Effector memory CD8-positive, alpha-beta T cell (primary cell): ENCODE measurements at places on chromosomes 16 and 17.

GRCh38 chr17:48472411-48473281 is 42.6 kb upstream of the SKAP1 start:
- DNase-seq = peak; percentile 26

- DNase-seq = no peak
Observed at GRCh38 chr17:46976626-46977270, 2.3 kb downstream of the RPRML start.

GRCh38 chr16:83666449-83666848 is 141.3 kb upstream of the HSBP1 start:
- DNase-seq = no peak

GRCh38 chr16:89721546-89722391 is 432 bp downstream of the ZNF276 start:
- DNase-seq = peak; percentile 92

- DNase-seq = peak; percentile 57
Observed at GRCh38 chr17:3963237-3964201, 718 bp downstream of the ATP2A3 start.

DNA sequence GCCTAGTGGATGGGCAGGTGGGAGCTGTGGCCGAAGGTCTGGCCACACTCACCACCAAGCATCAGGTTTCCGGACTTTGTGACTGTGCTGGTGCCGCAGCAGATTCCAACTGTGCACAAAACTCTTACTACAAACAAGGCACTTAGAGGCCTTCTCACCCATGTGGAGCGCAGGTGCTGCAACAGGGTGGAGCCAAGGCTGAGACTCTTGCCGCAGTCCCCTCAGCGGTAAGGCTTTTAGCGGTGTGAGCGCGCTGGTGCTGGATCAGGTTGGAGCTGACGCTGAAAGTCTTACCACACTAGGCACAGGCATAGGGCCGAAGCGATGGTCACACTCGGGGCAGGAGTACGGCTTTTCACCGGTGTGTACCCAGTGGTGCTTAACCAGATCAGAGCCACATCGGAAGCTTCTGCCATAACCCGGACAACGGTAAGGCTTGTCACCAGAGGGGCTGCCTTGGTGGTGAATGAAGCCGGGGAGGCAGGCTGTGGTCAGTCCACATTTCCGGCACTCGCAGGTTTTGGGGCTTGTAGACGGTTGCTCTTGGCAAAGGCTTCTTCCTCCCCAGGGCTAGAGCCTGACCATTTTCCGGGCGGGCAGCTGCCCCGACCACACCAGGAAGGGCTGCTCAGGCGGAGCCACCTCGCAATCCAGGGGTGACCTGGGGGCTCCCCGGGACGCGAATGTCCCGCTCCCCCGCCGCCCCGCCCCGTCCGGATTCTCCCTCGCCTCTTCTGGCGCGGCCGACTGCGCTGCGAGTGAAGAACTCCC is 1.0 kb upstream of the ARMC5 start:
- peak; percentile 71 for DNase-seq

DNA sequence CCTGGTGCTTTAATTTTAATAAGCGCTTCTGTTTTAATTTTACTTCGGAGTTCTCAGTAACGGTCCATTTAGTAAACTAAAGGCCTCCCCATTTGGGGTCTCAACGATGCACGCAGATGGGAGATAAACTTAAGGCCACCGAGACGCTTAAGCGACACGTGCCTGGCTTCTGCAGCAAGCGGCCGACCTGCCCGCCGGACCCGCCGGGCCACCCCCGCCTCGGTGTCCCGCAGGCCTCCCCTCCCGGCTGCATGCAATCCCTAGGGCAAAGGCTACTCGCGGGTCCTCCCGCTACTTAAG is 592 bp downstream of the GCSH start:
- no peak for DNase-seq

DNA sequence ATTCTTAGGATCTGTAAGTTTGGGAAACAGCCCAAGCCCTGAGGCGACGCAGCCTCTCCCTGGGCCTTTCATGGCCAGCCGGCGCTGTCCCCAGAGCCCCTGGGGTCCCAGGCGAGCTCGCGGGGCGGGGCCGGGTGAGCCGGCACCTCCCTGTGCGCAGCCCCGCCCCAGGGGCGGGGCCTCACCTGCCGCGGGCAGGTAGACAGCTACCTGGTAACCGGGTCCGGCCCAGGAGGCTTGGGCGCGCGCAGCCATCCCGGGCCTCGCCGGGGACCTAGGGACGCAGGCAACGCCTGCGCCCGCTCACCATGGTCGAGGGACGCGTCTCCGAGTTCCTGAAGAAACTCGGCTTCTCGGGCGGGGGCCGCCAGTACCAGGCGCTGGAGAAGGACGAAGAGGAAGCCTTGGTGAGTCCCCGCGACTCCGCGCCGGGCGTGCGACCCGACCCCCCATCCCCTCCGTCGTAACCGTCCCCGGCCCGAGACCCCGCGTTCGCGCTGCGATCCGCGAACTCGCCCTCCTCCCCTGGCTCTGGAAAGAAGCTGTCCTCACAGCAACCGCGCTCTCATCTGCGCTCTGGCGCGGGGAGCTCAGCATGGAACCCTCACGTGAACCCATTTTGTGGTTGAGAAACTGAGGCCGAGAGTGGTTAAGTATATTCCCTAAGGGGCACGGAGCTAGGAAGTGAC is at the start of gene ATP2C2:
TSS of gene ATP2C2 (plus strand) at position 231 of the 689 bp plus-strand sequence. CDS start at position 309, 78 bp downstream.
- DNase-seq = no peak

GRCh38 chr17:80316431-80316830 is 55.8 kb downstream of the RNF213 start:
- no peak for DNase-seq

- no peak for DNase-seq
Observed at GRCh38 chr16:2043667-2044451, 3.8 kb downstream of the NTHL1 start.

GRCh38 chr16:74094514-74094913 is 202.1 kb upstream of the PSMD7 start:
- no peak for DNase-seq

- DNase-seq = no peak
Observed at GRCh38 chr17:70588003-70588402, 418.7 kb downstream of the KCNJ2 start.

- DNase-seq = peak; percentile 70
Observed at GRCh38 chr17:79991140-79991923, 44.3 kb downstream of the TBC1D16 start.

DNA sequence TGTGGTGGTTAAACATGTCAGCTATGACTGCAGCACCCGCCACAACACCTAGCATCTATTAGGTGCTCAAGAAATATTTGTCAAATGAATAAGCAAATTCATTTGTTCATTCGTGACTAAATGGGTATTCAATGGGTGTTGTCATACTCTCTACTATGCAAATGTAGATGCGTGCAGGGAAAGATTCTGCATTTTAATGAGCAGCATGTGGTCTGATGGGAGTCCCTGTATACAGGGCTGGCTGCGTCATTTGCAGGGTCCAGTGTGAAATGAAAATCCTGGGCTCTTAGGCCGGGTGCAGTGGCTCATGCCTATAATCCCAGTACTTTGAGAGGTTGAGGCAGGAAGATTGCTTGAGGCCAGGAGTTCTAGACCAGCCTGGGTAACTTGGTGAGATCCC is 97.5 kb downstream of the CACNG3 start:
- DNase-seq = no peak

DNA sequence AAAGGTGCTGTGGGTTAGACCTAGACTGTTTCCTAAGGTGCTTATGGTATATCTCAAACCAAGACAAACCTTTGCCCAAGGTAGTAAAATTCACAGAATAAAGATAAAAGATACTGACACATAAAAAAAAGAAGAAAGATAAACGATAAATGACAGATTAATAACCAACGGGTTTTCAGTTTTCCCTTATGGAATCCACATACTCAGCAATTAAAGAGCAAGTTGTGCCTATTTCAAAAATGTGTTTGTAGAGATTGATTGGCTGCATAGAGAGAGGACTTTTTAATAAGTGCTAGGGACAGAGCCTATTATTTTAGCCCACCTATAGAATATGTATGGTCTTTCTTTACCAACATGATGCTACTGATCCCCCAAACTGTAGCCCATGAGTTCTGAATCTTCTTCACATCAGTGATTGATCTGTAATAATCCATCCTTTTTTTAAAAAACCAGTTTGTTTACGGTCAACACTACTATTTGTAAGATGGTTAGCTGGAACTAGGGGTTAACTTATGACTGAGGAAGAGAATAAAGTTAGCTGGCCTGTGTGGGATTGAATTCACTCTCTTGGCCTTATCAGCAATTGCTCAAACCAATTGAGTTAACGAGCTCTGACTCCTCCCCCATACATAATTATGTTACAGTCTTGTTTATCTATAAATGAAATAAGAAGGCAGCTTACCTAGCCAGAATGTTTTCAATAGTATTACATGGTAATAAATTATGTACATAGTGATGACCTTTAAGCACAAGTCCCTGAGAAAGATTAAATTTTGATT is 53.8 kb downstream of the SNX11 start:
- DNase-seq = no peak

GRCh38 chr16:50213939-50214519 is 52.3 kb upstream of the ADCY7 start:
- peak; percentile 17 for DNase-seq

GRCh38 chr16:17328932-17329331 is 141.8 kb downstream of the XYLT1 start:
- DNase-seq = no peak

DNA sequence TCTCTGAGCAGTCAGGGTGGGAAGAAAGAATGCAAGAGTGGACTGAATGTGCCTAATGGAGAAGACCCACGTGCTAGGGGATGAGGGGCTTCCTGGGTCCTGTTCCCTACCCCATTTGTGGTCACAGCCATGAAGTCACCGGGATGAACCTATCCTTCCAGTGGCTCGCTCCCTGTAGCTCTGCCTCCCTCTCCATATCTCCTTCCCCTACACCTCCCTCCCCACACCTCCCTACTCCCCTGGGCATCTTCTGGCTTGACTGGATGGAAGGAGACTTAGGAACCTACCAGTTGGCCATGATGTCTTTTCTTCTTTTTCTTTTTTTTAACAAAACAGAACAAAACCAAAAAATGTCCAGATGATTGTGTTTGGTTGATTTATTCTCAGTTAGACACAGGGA is 14.1 kb downstream of the IGFBP4 start:
- no peak for DNase-seq

GRCh38 chr17:74408815-74409214 is 23.1 kb upstream of the GPRC5C start:
- DNase-seq = no peak

- DNase-seq = peak; percentile 11
Observed at GRCh38 chr17:77959126-77959925, 823 bp downstream of the TNRC6C start.

DNA sequence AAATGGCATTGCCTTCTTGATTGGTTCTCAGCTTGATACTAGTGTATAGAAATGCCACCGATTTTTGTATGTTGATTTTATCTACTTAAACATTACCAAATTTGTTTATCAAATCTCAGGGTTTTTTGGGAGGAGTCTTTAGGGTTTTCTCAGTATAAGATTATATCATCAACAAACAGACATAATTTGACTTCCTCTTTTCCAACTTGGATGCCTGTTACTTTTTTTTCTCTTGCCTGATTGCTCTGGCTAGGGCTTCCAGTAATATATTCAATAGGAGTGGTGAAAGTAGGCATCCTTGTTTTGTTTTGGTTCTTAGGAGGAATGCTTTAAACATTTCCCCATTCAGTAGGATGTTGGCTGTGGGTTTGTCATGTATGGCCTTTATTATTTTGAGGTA is 29.1 kb downstream of the EFCAB13 start:
- DNase-seq = no peak

DNA sequence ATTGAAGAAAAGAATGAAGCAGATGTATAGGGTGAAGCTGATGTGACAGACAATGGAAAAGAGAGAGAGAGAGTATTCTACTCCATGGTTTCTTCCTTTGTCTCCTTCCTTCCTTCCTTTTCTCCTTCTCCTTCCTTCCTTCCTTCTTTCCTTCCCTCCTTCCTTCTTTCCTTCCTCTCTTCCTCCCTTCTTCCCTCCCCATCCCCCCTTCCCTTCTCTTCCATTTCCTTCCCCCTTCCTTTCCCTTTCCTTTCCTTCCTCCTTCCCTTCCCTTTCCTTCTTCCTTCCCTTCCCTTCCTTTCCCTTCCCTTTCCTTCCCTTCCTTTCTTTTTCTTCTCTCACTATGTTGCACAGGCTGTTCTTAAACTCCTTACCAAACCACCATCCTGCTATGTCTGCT is 55.7 kb upstream of the GPR139 start:
- no peak for DNase-seq

GRCh38 chr17:62891659-62892058 is 74.4 kb upstream of the TANC2 start:
- no peak for DNase-seq

DNA sequence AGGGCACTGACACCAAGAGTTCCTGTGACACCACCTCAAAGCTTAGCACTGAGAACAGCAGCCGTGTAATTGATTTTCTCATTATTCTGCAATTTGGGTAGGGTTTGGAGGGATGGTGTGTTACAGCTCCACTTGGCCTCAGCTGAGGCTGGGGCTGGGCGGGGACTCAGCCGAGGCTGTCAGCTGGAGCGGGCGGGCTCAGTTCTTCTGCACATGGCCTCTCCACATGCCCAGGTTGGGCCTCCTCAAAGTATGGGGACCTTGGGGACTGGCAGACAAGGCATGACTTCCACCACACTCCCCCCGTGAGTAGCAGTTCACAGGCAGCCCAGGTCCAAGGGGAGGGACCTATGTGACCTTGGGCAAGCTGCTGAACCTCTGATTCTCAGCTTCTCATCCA is 171.5 kb downstream of the IRF8 start:
- no peak for DNase-seq

- no peak for DNase-seq
Observed at GRCh38 chr17:9862220-9862619, 36.5 kb downstream of the GLP2R start.

GRCh38 chr16:3642397-3643094 is 11.9 kb upstream of the DNASE1 start:
- DNase-seq = no peak
